ENCODE measurements at places on chromosomes 12 and 14.

DNA sequence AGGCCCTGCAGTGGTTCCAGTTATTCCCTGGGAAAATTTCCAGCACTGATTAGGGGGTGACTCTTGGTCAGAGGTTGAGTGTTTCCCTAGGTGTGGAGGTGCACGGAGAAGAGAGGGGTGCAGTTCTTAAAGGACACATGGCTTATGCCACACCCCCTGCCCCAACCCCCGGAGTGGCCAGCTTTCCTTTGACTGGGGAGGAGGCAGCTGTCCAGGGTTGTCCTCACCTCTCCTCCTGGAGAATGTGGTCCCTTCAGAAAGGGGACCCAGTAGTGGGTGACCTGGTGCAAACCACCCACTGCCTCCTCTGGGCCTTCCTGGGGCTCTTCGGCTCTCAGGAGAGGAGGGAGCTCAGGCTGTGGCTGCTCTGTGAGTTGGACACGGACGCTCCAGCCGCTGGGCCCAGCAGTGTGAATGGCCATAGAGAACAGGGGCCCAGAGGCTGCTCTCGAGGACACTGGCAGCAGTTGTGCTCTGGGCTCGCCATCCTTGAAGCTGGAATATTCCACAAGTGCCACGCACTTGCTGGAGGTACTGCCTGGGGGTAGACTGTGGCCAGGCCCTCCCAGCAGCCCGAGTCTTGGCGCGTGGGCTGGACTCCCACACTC is 13.6 kb downstream of the PACS2 start:
- no peak for DNase-seq

- no peak for DNase-seq
Observed at GRCh38 chr12:57823131-57823907, 4.8 kb upstream of the AVIL start.

DNA sequence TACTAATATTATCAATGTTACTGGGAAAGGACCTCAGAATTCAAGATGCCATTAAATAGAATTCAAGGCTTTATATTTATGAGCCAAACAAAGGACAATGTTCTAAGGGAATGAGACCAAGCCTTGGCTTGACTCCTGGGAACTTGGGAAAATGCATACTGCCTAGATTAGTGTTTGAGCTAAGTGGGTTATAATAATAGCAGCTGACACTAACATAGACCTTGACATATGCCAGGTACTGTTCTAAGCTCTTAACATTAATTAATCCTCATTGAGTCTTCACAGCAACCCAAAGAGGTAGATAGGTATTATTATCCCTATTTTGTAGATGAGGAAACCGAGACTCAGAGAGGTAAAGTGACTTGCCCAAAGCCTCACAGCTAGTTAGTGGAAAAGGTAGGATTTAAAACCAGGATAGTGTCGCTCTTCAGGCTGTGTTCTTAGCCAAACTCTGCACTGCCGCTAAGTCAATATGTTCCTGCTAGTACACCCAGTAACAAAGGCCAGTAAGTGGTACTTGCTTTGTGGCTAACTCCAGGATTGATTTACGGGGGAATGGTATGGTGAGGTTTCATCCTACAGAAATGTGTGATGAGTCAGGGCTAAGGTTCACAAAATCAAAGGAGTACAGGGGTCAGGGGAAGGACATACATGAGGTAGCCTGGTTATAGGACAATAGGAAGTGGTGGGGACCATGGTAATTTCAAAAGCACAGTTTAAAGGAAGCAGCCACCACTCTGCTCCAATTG is 35.8 kb upstream of the PRKAB1 start:
- no peak for DNase-seq

DNA sequence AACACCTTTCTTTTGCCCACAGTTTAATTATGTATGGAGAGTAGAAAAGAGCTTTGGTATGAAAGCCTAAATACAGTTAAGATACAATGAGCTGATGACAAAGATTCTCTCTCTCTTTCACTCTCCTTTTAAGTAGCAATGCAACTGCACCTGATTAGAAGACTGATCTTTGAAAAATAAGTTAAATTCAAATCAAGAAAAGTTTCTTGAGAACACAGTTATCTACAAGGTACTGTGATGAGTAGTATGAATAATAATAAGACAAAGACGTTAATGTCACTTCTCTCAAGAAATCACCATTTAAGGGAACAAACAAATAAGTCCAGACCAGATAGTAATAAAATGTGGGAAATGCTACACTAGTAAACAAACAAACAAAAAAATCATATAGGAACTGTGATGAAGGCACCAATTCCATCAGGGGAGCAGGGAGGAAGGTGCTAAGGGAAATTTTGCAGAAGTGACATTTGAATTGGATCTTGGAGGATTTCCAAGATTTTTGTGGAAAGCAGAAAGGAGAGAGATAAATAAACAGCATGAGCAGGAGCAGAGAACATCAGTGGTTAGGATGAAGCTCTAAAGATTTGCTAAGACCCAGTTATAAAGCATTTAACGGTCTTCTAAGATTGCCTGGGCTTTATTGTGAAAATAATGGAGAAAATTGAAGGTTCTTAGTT is 65.2 kb upstream of the STK38L start:
- DNase-seq: no peak

DNA sequence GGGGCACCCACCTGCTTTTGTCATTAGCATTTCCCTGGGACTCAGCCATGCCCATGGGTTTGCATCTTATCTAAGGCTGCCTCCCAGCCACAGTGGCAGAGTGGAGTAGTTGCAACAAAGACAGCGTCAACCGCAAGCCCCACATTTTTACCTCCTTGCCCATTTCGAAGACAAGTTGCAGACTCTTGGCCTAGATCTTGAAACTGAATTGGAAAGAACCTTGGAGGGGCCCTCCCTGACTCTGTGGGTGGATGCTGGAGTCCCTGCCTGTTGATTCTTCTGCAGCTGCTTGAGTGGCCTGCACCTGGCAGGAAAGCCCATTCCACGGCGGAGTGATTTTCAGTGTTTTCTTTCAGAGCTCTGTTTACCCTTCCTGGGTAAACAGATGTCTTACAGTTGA is 309.0 kb downstream of the VRK1 start:
- DNase-seq: no peak

DNA sequence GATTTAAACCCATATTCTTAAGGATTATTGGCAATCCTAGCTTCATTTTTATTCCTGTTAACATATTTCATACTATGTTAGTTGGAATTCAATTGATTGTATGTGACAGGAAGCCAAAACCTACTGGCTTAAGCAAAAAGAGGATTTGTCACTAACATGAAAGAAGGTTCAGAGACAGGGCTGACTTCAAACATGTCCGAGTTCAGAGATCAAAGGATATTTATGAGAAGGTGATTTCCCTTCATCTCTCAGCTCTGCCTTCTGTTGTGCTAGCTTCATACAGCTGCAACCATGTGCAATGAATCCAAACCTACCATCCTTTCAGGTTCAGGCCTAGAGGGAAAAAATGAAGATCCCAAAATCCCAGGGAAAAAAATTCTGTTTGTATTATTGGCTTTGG is 349.7 kb downstream of the ATP23 start:
- DNase-seq: no peak

DNA sequence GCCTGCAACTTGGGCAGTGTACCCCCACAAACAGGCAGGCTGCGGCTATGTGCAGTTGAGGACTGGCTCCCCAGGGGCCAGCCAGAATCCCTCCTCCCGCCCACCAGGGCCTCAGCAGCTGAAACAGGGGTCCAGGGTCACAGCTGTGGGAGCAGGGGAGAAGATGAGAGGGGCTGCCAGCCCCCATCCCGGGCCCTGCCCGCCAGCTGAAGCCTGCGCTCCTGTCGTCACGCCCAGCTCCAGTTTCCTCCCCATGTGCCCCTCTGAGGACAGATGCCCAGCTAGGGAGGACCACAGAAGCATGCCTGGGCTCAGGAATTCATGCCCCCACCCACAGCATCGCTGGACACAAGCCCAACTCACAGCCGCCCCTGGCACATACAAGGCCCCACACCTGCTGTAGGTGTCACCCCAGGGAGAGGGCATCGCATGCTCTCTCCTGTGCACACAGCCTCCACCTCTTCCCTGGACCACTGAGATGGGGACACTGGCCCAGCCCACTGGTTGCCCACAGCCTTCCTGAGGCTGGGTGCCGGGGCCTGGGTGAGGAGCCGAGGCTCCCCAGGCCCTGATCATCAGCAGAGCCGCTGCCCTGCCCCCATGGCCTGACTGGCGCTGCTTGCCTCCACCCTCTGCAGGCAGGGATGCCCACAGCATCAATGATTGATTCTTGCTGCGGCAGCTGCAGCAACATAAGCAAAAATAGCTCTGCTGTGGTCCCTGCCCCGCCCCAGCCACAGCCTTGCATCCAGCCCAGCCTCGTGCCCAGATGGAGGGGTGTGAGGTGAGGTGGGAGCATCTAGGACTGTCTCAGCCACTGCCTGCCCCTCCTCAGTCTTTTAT is 3.7 kb upstream of the CLBA1 start:
- no peak for DNase-seq

GRCh38 chr12:131797588-131797934 is 30.6 kb upstream of the MMP17 start:
- DNase-seq: no peak

- DNase-seq: no peak
Observed at GRCh38 chr14:87847216-87847755, 145.7 kb downstream of the GALC start.

DNA sequence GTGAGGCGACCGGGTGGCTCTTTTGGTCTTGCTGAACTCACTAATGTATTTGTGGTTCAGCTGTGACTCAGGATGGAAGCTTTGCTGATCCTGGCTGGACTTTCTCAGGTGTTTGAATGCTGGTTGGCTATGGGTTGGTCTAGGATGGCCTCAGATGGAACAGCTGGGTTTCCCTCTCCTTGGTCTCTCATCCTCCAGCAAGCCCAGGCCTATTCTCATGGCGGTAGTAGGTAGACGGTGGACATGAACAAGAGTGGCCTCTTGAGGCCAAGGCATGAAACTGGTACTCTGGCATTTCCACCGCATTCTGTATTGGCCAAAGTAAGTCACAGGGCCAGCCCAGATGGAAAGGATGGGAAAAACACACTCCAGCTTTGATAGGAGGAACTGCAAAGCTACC is 11.8 kb upstream of the POLR3B start:
- no peak for DNase-seq

DNA sequence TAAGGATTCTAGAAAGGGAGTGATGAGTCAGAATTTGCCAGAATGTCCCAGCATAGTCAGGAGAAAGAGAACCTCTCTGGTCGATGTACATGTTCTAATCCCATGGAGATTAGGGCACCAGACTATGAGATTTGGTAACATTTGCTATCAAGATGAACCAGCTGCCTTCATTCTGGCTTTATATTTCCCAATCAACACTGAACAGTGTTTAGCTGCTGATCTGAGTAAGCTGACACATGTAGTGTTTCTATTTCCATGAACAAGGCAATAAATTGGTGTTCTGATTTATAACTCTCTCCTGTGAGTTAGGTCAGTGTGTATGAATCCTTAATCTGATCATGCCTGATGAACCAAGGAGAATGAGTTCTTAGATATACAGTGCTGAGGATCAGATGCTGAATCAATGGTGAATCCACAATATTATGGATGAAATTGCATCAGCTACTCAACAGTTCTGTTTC is 158.0 kb upstream of the AMIGO2 start:
- DNase-seq: no peak

DNA sequence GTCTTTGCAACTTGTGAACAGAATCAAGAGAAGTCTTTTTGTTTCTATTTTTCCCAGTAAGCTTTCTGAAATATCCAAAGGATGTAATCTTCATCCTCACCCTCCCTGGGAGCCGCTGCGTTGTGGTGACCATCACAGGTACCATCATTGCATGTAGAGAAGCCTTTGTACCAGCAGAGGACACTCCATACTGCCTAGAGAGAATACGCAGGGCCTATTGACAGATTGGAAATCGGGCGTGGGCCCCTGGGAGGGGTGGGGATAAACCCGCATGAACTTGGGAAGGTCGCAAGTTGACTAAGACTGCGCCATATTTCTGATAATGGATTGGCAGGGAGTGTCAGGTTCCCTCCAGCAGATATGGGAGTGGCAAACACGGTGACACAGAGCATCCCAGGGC is 12.7 kb downstream of the KRT1 start:
- no peak for DNase-seq

- DNase-seq: no peak
Observed at GRCh38 chr12:70338531-70338930, 27.6 kb upstream of the KCNMB4 start.

GRCh38 chr12:46523446-46523845 is 150.9 kb upstream of the SLC38A2 start:
- DNase-seq: no peak

DNA sequence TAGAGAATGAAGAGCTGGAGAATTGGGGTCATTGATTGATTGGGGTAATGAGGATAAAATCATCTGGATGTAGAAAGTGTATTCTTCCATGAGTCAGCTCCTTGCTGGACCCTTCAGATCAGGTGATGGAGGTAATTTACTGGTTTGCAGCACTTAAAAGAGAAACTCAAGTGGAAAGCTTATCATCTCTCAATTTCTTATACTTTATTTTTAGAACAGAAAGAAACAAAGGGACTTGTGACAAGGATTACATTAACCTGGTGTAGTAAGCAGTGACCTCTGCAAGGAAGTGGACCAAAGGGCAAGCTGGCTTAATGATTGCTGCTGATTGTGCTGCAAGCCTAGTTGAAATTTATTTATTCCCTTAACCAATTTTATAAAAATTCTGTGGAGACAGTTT is 405.0 kb downstream of the TRHDE start:
- no peak for DNase-seq

DNA sequence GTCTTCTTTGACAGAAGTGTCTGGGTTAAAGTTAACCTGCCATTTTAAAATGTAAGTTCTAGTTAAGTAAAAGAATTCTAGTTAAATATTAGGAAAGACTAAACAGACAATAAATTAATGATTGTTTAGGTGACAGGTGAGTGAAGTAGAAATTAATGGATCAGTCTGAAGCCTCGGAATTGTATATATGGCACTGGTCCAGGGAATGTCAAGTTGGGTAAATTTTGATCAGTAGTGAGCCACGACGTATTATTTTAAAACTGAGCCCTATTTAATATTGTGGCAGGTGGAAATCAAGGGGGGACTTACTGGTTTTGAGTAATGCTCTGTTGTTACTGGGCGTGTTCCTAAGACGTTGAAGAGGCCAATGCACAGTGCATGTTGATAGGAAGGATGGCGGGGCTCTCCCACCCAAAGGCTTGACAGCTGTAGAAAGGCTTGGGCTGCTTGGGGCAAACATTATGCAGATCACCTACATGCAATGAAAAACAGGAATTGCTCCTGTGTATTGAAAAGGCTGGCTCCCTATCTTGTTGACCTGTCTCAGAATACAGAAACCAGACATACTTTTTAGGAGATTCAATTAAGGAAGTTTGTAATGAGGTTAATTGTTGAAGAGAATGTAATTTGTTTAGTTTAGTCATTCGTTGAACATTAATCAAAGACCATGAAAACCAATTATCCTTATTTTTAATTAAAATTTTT is 5.9 kb upstream of the PPFIBP1 start:
- DNase-seq: no peak

GRCh38 chr12:101793401-101793800 is 37.4 kb downstream of the GNPTAB start:
- no peak for DNase-seq

DNA sequence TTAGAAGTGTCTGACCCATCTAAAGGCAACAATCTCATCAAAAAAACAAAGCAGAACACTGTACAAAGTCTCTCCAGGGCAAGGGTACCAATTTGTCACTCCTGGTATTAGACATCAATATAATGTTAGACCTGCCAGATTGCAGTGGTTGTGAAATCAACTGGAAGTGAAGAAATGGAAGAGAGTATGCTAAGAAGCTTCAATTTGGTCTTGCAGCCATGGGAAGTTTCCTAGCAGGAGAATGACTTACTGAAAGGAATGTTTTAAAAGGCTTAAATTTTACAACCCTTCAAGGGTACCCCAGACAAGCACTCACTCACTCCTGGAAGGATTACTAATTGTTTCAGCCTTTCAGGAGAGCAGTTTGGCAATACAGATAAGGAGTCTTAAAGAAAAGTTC is 18.9 kb downstream of the LLPH start:
- no peak for DNase-seq

- DNase-seq: no peak
Observed at GRCh38 chr14:32434180-32434579, 105.1 kb downstream of the AKAP6 start.

Data from stimulated activated CD4-positive, alpha-beta T cell treated with anti-CD3 and anti-CD28 coated beads, Interleukin-12 subunit alpha, Interleukin-12 subunit beta, amount 100 ng/mL, for 48 hours (primary cell).